ENCODE measurements at places on chromosomes 7 and 10. TPM values are rescaled to one million over a fixed set of nuclear protein-coding genes. Genes with fewer than 3 reads are reported as not detected.

The SLC39A12 gene
- total RNA-seq = not detected

The FZD1 gene
- 14.5 TPM for total RNA-seq

GRCh38 chr10:97823734-97824133 lies 25.9 kb upstream of the GOLGA7B start:
- DNase-seq = no peak

- DNase-seq = no peak
Observed at GRCh38 chr7:98826387-98826786, 43.4 kb downstream of the TMEM130 start.

DNA sequence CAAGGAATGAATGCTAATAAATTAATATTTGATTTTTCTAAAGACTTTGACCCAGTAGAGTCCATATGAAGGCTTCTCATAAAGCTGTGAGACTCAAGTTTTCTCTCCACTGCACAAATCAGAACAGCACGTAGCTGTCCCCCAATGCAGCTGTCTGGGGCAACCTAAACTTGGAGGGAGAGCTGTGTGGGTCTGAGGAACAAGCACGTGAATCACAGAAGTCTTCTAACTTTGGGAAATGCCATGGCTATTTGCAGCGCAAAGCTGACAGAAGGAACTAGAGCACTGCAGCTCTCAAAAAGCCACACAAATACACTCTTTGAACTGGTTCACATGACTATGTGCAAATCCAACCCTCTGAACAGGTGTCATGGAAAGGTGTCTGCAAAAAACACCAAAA lies 47.9 kb downstream of the COL1A2 start:
- DNase-seq = no peak

- no peak for DNase-seq
Observed at GRCh38 chr10:13308096-13308495, 8.2 kb upstream of the PHYH start.

The TFPI2 gene
- 0.95 TPM for total RNA-seq

- DNase-seq = no peak
Observed at GRCh38 chr7:12102126-12102525, 109.0 kb upstream of the TMEM106B start.

DNA sequence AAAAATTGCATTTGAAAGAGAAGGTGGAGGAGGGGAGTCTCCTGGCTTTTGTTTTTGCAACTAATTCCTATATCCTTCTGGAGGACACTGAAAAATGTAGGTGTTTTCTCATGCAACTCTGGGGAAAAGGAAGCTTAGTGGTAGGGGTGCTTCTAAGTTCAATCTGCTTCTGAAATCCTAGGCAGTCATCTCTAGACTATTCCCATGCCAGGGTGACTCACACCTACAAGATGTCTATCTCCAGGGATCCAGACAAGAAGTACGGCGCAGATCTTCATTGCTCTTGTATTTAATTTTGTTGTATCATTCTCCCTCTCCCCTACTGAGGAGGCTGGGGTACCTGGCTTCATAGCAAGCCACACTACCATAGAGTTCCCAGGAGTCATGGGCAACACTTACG lies 258.8 kb downstream of the PHF14 start:
- no peak for DNase-seq

DNA sequence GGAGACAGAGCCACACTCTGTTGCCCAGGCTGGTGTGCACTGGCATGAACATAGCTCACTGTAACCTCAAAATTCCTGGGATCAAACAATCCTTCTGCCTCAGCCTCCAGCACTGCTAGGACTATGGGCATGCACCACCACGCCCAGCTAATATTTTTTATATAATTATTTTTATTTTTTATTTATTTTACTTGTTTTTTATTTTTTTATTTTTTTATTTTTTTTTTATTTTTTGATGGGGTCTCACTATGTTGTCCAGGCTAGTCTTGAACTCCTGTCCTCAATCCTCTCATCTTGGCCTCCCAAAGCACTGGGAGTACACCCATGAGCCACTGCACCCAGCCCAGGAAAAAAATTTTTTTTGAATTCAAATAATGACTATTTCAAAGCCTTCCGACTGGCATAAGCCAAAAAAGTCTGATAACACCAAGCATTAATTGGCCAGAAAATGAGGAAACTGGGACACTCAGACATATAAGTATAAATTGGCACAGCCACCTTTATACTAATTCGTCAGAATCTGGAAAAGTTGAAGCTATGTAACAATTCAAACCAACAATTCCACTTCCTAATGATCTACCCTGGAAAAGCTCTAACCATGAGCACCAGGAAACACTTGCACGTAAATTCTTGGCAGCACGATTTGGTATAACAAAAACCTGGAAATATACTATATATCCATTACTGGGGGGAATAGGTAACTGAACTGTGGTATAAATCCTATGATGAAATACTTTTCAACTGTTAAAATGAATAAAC lies 6.3 kb downstream of the ZC3HAV1 start:
- no peak for DNase-seq

The SVIL gene
- 71.1 TPM for total RNA-seq

- DNase-seq = no peak
Observed at GRCh38 chr7:152451356-152451755, 15.6 kb upstream of the KMT2C start.

The DNAH11 gene
- 0.57 TPM for total RNA-seq

The AOC1 gene
- 0.26 TPM for total RNA-seq

The LIPK gene
- 1.9 TPM for total RNA-seq

GRCh38 chr7:24213311-24213710 lies 70.7 kb upstream of the NPY start:
- DNase-seq = no peak

GRCh38 chr10:43904301-43904700 lies 255.6 kb upstream of the ZNF32 start:
- DNase-seq = no peak

DNA sequence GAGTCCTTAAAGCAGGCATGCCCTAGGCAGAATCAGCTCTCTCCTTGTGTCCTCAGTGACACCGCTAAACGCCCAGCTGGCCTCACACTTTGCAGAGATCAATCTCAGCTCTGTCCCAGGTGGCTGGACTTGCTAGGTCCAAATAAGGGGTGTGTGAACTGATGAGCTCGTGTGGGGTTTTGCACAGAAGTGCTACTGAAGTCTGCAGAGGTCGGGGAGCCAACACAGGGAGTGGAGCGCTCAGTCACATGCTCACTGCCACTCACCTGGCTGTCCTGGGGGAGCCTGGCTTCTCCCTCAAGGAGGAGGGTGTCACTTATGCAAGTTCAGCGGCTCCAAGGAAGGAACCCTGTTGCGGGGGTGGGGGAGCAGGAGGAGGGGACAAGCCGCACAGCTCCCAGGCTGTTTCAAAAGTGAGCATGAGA lies 2.0 kb downstream of the ELN start:
- no peak for DNase-seq

DNA sequence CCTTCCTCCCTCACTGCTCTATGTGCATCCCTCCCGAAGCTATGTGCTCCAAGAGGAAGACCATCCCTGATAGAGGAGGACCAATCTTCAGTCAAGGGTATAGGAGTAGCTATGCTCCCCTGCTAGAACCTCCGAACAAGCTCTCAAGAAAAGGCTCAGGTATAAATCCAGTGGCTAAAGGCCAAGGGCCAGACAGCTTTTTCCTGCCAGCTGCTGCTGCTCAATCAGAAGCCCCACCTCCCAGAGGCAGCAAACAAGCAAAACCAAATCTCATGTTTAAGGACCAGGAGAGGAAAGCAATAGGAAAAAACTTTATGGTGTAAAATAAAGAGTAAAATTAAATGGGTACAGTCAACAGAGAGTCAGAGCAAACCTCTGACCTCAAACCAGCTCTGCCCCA lies 187.2 kb downstream of the FGFR2 start:
- DNase-seq = no peak

The ADO gene
- 10.0 TPM for total RNA-seq

The MACC1 gene
- 32.8 TPM for total RNA-seq

The NYAP1 gene
- total RNA-seq = 0.57 TPM

The SFTPA1 gene
- total RNA-seq = not detected

The INHBA gene
- total RNA-seq = 5.3 TPM

DNA sequence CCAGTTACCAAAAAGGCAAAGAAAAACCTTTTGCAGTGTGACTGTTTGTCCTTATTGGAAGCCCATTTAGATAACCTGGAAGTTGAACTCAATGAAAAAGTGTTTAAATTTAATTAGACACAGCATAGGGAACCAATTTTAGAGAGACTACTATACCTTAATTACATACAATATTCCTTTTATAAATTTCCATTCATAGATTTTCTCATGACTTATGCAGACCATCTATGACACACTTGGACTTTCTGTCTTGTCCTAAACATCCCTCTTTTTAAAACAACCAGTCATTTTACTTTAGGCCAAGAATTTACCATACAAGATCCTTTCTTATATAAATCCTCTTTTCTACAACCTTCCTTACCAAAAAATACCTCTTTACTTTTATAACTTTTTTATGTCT lies 61.6 kb downstream of the MTURN start:
- DNase-seq = no peak
